PC-9 (cell line): ENCODE measurements at places on chromosomes 6 and 20.

DNA sequence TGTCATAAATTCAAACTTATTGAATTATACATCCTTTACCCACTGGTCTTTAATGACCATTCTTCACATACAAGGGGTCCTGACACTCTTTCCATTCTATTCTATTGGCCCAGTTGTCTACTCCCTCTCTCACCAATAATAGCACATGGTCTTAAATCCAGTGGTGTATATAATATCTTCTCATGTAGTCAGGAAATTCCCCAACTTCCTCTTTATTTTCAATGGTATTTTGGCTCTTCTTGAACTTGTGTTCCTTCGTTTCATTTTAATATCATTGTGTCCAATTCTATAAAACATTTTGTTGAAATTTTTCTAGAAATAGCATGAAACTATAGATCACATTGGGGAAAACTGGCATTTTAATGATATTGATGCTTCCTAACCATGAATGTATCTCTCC, 36.8 kb downstream of the PSMB9 start:
- no peak overlapping the region for H3K4me3 ChIP-seq
- peaks cover 9% of the 10 kb centered on the region for H3K4me1 ChIP-seq
- no peak for DNase-seq
- H3K27ac ChIP-seq: no peak overlapping the region

GRCh38 chr6:6452002-6452401, 131.5 kb upstream of the F13A1 start:
- no peak overlapping the region for H3K27ac ChIP-seq
- no peak for DNase-seq
- no peak overlapping the region for H3K4me3 ChIP-seq
- H3K36me3 ChIP-seq: no peaks in the 10 kb centered on the region

DNA sequence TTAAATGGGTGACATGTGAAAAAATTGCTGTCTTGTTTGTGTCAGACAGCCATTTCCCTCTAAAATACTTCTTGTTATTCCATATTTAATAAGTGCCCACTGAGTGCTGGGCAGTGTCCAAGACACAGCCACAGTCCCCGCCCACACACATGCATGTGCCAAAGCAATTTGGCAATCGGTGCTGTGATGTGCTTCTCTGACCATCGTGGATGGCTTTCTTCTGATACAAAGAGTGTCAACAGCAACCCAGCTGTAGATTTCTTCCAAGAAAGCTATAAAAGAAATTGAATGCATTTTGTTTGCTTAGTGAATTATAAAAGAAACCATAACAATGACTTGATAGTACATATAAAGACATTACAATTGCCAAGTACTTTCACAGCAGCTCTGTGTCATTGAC, 140.5 kb upstream of the ATXN1 start:
- H3K27ac ChIP-seq: no peak overlapping the region
- H3K4me1 ChIP-seq: no peaks in the 10 kb centered on the region
- H3K36me3 ChIP-seq: no peaks in the 10 kb centered on the region
- DNase-seq: no peak

GRCh38 chr6:109739686-109740085, 48.6 kb downstream of the FIG4 start:
- peaks cover 11% of the 10 kb centered on the region for H3K4me1 ChIP-seq
- no peaks in the 10 kb centered on the region for H3K27me3 ChIP-seq
- no peak for DNase-seq
- H3K36me3 ChIP-seq: no peaks in the 10 kb centered on the region
- H3K4me3 ChIP-seq: no peak overlapping the region

DNA sequence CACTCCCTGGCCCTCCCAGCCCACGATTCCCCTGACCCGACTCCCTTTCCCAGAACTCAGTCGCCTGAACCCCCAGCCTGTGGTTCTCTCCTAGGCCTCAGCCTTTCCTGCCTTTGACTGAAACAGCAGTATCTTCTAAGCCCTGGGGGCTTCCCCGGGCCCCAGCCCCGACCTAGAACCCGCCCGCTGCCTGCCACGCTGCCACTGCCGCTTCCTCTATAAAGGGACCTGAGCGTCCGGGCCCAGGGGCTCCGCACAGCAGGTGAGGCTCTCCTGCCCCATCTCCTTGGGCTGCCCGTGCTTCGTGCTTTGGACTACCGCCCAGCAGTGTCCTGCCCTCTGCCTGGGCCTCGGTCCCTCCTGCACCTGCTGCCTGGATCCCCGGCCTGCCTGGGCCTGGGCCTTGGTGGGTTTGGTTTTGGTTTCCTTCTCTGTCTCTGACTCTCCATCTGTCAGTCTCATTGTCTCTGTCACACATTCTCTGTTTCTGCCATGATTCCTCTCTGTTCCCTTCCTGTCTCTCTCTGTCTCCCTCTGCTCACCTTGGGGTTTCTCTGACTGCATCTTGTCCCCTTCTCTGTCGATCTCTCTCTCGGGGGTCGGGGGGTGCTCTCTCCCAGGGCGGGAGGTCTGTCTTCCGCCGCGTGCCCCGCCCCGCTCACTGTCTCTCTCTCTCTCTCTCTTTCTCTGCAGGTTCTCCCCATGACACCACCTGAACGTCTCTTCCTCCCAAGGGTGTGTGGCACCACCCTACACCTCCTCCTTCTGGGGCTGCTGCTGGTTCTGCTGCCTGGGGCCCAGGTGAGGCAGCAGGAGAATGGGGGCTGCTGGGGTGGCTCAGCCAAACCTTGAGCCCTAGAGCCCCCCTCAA, at the start of gene LTA:
TSS of gene LTA (plus strand) at position 249 of the 871 bp plus-strand sequence. CDS start at position 703, 454 bp downstream.
- no peaks in the 10 kb centered on the region for H3K36me3 ChIP-seq
- no peak within 1 kb of the TSS for H3K27ac ChIP-seq
- DNase-seq: no peak
- no peak within 1 kb of the TSS for H3K4me3 ChIP-seq
- H3K27me3 ChIP-seq: 0 out of 2 replicates have a peak, but pooled peaks cover 5% of the 10 kb centered on the region

DNA sequence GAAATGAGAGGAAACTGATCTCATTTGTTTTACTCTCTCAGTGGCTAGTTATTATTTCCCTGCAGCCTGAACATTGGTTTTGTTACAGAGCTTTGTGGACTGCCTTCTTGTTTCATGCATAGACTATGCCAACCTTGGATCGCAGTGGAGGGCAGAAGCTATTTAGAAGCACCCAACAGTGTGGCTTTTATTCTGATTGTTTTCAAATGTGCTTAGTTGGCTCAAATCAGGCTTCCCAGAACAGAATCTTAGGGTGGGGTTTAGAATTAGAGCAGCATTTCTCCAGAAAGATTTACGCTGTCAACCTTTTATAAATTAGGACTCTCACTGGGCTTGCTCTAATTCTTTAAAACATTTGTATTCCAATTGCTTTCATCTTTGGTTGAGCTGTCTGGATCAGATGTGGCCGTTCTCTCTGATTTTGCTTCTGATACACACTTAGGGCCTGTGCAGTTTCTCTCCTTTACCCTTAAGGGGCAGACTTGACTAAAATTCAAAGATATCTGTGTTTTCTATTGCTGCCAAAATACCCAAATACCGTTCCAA, 210.3 kb downstream of the BCKDHB start:
- no peaks in the 10 kb centered on the region for H3K36me3 ChIP-seq
- H3K27ac ChIP-seq: no peak overlapping the region
- no peaks in the 10 kb centered on the region for H3K27me3 ChIP-seq
- H3K4me1 ChIP-seq: no peaks in the 10 kb centered on the region
- no peak overlapping the region for H3K4me3 ChIP-seq

- H3K36me3 ChIP-seq: no peaks in the 10 kb centered on the region
- peak within 1 kb of the TSS; percentile 11; the same call in 1 of the 2 replicates for H3K4me3 ChIP-seq
- H3K4me1 ChIP-seq: peaks cover 8% of the 10 kb centered on the region; the same call in 1 of the 2 replicates
- H3K27ac ChIP-seq: no peak within 1 kb of the TSS
Observed at GRCh38 chr20:37902504-37903313, at the start of gene VSTM2L. Gene VSTM2L, plus strand, starts transcription at chr20:37903127. Its CDS starts 224 bp downstream, at chr20:37903351.

DNA sequence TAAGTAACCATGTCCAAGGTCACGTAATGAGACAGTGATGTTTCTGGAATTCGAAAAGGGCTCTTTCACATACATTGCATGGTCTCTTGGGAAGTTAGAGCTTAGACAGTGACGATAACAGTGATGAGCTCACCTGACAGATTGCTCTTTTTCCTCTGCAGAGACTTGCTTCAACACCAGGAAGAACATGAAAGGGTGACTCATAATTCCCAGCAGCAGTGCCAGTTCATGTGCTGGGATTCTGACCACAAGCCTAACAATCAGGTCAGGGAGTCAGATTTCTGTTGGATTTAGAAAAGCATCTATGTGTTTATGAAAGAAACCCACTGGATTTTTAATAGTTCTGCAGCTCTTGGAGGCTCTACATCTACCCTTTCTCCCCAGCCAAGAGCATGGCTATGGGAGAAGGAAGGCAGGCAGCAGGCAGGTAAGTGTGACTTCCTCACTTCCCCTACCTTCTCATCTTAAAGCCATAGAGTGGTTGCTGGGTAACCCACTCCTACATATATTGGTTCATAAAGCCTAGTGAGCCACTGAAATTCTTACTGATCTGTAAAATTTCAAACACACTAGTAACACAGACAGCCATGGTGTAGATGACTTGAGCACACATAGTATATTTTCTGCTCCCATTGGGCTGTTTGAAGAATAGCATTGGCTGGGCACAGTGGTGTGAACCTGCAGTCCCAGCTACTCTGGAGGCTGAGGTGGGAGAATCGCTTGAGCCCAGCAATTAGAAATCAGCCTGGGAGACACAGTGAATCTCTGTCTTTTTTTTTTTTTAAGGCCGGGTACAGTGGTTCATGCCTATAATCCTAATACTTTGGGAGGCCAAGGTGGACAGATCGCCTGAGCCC, 44.4 kb upstream of the LOC128125822 start:
- no peaks in the 10 kb centered on the region for H3K27me3 ChIP-seq
- H3K36me3 ChIP-seq: no peaks in the 10 kb centered on the region
- H3K4me1 ChIP-seq: peaks cover 24% of the 10 kb centered on the region
- no peak overlapping the region for H3K4me3 ChIP-seq
- H3K27ac ChIP-seq: peak overlapping the region; percentile 43

- no peaks in the 10 kb centered on the region for H3K4me1 ChIP-seq
- peaks cover 95% of the 10 kb centered on the region for H3K27me3 ChIP-seq
- H3K4me3 ChIP-seq: no peak overlapping the region
- H3K36me3 ChIP-seq: no peaks in the 10 kb centered on the region
- DNase-seq: no peak
- no peak overlapping the region for H3K27ac ChIP-seq
Observed at GRCh38 chr20:59630526-59630925, 26.2 kb downstream of the PHACTR3 start.

DNA sequence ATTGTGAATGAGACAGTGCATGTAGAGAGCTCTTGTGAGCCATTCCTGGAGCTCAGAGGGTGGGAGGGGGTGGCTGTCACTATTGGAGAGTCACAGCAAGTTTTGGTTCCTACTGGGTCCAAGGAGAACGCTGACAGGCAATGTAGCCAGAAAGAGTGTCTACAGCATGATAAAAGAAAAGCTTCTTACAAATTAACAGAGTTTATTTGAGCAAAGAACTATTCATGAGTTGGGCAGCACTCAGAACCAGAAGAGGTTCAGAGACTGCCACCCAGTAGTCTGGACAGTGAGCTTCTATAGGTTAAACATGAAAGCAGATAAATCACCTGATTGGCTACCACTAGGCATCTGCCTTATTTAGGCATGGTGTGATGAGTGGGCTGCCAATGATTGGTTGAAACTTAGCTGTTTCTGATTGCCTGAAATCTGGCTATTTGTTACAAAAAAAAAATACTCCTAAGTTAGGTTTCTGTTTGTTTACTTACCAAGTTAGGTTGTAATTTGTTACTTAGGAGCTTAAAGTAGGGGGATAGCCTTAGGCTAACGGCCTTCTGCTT, 473.4 kb downstream of the PREX1 start:
- no peak overlapping the region for H3K27ac ChIP-seq
- H3K4me3 ChIP-seq: no peak overlapping the region
- no peaks in the 10 kb centered on the region for H3K27me3 ChIP-seq
- no peaks in the 10 kb centered on the region for H3K4me1 ChIP-seq
- no peaks in the 10 kb centered on the region for H3K36me3 ChIP-seq

GRCh38 chr20:22805996-22806395, 221.6 kb upstream of the FOXA2 start:
- H3K36me3 ChIP-seq: no peaks in the 10 kb centered on the region
- H3K27ac ChIP-seq: no peak overlapping the region
- peaks cover 26% of the 10 kb centered on the region for H3K4me1 ChIP-seq
- no peaks in the 10 kb centered on the region for H3K27me3 ChIP-seq
- H3K4me3 ChIP-seq: no peak overlapping the region
